IPS-NIHi11 (cell line): ENCODE measurements at places on chromosomes 6 and 20.

DNA sequence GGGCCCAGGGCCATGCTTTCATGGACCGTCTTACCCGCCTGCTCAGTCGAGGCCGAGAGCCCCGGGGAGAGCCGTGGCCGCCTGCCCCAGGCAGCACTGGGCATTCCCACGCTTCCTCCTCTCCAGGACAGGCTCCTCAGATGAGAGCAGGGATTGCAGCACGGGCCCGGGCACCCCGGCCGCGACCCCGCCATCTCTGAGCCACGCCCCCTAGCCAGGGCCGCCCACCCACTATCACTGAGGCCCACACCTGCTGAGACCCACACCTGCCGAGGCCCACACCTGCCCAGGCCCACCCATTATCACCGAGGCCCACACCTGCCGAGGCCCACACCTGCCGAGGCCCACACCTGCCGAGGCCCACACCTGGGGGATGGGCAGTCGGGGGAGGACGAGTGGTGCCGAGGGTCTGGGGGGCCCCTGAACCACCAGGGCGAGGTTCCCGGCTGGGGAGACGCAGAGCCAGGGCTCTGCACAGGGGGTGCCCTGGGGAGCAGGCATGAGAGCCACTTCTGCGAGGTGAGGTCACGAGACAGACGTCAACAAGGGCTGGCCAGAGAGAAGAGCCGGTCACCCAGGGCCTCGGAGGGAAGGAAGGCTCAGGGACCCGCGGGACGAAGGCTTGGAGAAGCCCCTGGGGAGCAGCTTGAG is 235.6 kb downstream of the ERMARD start:
- DNase-seq = no peak

DNA sequence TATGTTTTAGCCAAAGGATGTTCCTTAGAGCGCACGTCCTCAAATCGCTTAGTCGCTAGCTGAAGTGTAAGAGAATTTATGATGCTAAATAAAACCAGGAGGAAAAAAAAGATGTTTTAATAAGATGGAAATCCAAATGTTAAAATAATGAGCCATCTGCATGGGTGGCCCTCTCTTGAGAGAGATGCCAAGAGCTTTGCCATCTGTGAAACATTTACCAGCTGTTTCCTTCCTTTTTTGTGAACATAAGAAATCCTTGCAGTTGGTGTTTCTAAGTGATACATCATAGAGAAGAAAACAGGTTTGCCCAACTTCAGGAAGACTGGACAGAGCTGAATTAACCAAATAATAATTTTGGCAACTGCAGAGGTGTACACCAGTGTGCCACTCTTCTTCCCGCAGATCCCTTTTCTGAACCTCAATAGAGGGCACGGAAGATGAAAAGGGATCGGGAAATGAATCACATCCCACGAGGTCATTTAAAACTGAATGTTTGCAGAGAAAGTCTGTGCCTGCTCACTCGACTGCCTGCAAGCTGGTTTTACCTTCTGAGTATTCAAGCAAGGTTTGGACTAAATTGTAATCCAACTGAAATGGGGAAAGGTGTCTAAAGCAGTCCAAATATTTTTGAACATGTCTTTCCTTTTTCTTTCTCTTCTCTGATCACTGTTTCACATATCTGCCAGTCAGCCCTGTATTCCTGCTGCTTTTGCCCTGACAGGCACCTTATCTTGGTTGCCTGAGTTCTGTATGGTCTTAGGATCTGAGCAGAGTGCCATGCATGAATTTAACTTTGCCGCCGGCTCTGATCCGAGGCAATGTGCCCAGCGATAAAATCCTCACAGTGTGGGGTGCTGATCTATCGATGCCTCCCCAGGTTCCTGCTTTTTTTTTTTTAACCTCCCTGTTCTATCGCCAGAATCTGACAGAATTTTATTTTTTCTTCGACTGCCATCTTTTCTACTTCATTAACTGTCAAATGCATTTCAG is 35.5 kb upstream of the TSHZ2 start:
- no peak for DNase-seq

- DNase-seq = no peak
Observed at GRCh38 chr6:25481267-25481666, 170.7 kb upstream of the SCGN start.

- DNase-seq = no peak
Observed at GRCh38 chr6:150541576-150541975, 58.1 kb upstream of the PLEKHG1 start.

DNA sequence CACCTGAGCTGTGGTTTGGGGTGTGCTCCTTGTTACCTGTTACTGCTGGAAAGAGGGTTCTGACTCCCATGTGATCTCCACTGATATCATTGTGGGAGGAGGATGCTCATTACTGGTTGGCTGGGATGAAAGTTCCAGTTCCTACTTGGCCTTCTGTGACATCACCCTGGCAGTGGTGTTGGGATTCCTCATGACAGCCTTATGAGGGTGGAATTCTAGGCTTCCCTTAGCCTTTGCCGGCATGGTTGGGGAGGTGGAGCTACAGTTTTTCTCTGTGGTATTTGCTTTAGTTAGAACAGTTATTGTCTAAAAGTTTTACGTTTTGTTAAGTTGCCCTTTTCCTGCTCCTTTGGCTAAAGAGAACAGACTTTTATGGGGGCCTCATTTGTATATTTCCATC is 112.1 kb downstream of the AFG1L start:
- DNase-seq = no peak

GRCh38 chr6:137602313-137603197 is 108.4 kb upstream of the OLIG3 start:
- DNase-seq = no peak

DNA sequence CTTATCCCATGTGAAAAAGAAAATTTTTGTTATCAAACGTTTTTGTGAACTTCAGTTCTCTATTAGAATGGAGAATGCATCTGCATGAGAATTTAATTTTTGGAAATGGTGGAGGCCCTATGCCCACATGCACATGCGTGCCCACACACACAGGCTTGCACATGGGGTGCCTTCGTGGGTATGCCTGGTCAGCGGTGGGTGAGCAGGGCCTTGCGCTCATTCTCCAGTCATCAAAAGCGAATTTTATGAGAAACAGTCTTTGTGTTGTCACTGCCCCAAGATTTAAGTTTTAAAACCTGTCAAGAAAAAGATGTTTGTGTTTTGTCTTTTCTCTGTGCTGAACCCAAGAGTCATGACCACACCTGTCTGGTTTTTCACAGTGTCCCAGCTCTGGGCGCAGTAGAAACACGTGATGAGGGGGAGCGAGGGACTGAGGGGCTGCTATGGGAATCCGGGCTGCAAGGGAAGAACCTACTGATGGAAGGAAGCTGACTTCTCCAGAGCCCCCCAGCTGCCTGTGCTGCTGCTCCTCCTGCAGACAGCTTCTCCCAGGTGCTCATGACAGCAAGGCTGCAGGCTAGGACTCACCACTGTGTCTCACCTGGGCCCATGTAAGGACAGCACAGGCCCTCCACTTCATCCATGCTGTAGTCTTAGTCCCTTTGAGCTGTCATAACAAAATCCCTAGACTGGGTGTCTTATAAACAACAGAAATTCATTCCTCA is 153.6 kb downstream of the SYCP2 start:
- DNase-seq = no peak

DNA sequence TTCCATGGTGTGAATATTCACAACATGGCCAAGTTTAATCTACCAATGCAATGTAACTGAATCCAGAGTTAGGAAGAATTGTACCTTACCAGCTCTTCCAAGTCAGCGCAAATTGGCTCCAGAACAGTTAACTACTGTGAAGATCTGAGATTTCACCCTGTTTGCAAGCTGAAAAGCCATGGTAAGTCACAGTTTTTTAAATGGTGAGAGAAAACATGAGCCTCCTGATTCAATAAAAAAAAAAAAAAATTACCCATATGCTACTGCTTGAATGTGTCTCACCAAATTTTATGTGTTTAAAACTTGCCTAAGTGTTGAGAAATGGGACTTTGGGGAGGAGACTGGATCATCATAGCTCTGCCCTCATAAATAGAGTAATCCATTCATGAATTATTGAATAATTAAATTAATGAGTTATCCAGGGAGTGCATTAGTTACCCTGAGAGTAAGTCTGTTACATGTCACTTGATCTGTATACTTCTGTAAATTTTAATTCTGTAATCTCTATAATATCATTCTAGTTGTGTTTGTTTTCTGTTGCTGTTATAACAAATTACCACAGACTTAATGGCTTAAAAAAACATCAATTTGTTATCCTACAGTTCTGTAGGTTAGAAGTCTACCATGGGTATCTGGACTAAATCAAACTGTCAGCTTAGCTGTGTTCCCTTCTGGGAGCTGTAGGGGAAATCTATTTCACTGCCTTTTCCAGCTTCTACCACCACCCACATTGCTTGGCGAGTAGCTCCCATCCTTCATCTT is 1355.9 kb downstream of the GRIK2 start:
- DNase-seq = no peak

GRCh38 chr6:112335736-112336135 is 11.4 kb upstream of the RFPL4B start:
- no peak for DNase-seq

DNA sequence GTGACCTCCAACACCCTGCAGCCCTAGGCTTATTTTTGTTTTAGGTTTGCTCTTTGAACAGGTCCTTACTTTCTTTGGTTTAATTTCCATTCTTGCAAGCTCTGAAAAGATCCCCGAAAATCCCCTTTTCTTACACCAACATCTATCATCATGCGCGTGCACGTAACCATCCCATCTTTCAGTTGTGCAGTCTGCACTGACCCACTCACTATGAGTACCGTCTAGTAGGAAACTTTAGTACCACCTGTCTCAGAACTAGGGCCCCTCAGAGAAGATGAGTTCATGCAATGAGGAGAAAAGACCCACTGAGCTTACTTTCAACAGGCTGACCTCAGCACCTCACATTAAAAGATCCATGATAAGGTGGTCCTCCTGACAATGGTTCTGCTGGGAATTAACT is 120.6 kb upstream of the AGPAT4 start:
- no peak for DNase-seq

DNA sequence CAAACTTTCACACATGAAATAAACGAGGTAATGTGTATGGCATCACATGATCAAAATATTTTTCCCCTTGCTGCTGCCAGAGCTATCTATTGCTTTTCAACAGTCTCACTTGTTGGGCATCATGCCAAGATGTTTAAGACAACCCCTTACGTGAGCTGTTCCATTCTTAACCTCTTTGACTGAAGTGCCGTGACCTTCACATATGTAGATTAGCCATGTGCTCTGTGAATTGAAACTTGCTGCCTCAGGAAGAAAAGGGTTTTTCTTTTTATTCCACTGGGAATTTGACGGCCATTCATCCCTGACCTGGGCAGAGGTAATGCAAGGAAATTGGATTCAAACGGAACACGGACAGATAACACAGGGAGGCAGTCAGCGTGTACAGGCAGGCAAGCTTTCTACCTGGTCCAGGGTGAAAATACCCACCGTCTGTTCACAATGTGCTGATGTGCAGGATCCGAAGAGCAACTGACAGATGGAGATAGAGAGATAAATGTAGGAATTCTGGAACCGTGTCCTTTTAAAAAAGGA is 14.2 kb downstream of the ARID1B start:
- DNase-seq = peak; percentile 30

DNA sequence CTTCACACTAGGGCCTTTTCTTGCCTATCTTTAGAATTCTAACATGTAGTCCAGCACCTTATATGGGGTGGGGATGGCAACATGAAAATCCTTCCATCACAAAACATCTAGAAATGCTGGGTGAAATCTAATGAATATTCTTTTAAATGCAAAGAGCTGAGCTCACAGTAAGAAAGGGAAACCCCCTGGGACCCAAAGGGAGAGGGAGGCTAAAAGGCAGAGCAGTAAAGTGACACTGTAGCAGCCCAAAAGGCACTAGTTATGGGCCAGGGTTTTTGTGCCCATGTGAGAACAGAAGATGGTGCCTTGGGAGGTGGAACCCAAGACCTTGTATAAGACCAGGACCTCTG is 66.7 kb downstream of the TRAM2 start:
- DNase-seq = no peak

- no peak for DNase-seq
Observed at GRCh38 chr6:127453845-127454619, 5.2 kb downstream of the KIAA0408 start.

DNA sequence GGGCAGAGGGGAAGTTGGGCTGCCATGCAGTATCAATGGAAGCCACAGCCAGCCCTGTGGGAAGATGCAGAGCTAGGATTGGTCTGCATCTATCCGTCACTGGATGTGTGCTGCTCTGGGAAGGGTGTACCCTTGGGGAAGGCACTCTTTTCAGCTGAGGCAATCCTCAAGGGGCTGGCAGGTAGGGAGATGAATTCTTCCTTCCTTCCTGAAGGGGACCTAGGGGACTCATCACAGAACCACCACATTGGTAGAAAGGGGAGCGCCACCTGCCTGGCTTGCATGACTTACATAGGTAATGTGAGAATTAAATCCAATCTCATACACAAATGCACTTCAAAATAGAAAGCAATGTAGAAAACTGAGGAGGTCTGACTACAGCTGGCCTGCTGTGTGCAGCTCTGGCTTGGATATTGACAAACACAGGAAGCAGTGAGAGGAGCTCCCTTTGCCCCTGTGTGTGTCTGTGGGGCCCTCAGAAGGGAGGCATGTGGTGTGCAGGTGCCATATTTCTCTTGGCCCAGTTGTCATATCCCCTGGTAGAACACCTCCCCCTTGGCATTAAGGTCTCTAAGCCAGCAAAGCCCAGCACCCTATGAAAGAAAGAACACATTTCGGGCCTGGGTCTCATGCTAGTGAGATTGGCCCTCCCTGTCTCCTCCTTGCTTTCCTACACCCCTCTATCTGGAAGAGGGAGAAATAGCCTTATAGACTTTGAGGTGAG is 260.3 kb upstream of the MOCS1 start:
- no peak for DNase-seq

DNA sequence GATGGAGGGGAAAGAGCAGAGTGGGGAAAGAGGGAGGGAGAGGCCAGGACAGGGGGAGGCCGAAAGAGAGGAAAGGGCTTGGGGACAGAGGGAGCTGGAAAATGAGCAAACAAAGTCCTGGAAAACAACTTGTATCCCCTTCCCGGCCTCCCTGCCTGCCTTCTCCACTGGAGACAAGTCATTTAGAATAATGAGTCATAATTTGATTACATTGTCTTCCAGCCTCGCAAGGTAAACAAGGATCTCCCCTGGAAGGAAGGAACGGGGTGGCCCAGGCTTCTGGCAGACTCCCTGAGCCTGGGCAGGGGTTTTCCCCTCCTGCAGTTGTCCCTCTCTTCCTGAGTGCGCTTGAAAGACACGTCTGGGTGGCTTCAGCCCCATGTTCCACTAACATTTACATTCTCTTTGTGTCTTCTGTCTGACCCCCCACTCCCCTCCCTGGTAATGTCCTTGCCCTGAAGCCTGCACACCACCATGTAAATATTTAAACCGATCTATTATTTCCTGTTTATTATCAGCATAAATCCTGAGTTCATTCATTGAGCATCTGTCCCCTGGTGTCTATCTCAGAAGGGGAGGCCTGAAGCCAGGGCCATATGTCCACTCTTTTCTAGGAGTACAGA is 12.1 kb upstream of the MRPS18A start:
- DNase-seq = no peak

DNA sequence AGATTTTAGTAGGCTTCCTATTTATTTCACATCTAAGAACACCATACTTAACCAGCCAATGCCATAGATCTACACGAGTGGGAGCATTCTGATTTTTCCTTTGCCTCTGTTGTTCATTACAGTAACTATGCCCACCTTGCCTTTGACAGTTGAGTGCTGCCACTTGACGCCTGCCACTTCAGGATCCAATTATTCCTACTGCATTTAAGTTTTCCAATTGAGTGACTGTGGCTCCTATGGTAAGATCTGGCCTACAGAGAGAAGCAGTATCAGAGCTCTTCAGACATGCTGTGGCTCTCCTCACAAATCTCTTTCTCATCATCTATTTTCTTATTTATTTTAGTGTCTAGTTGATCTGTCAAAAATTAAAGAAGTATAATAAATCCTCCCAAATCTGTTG is 403.0 kb upstream of the SPTLC3 start:
- DNase-seq = no peak
